ENCODE measurements at places on chromosomes 2 and 18. TPM values are rescaled to one million over a fixed set of nuclear protein-coding genes. Genes with fewer than 3 reads are reported as not detected.

- H3K27ac ChIP-seq, result no peak overlapping the region
- no peak for DNase-seq
- H3K36me3 ChIP-seq, result peaks cover 20% of the 10 kb centered on the region
- H3K4me1 ChIP-seq, result no peaks in the 10 kb centered on the region
- no peak overlapping the region for H3K4me3 ChIP-seq
These were observed 34.6 kb downstream of the IAH1 start for GRCh38 chr2:9508931-9509330.

- no peaks in the 10 kb centered on the region for H3K27me3 ChIP-seq
- DNase-seq, result no peak
These were observed 426.1 kb upstream of the FANCL start for GRCh38 chr2:58667137-58667774.

DNA sequence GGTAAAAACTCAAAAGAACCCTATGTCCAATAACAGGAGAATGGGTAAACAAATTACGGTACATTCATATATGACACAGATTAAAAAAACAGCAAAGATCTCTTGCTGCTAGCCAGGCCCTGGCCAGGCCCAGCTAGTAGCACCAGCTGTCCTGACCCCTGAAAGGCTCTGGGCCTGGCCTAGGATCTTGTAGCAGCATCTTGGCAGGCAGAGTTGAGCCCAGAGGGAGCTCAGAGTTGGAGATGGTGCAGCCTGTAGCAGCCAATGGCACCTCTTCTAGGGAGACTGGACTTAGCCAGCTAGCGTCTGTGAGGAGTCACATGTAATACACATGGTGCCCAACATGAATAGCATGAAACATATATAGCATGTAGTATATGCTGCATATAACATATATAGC is 69.1 kb downstream of the HS6ST1 start:
- H3K27me3 ChIP-seq, result no peaks in the 10 kb centered on the region
- H3K4me1 ChIP-seq, result no peaks in the 10 kb centered on the region
- no peak overlapping the region for H3K27ac ChIP-seq
- H3K4me3 ChIP-seq, result no peak overlapping the region

GRCh38 chr2:138504092-138504491 is 2.5 kb downstream of the SPOPL start:
- peaks cover 18% of the 10 kb centered on the region for H3K4me1 ChIP-seq
- no peaks in the 10 kb centered on the region for H3K27me3 ChIP-seq
- H3K36me3 ChIP-seq, result no peaks in the 10 kb centered on the region
- no peak for DNase-seq

DNA sequence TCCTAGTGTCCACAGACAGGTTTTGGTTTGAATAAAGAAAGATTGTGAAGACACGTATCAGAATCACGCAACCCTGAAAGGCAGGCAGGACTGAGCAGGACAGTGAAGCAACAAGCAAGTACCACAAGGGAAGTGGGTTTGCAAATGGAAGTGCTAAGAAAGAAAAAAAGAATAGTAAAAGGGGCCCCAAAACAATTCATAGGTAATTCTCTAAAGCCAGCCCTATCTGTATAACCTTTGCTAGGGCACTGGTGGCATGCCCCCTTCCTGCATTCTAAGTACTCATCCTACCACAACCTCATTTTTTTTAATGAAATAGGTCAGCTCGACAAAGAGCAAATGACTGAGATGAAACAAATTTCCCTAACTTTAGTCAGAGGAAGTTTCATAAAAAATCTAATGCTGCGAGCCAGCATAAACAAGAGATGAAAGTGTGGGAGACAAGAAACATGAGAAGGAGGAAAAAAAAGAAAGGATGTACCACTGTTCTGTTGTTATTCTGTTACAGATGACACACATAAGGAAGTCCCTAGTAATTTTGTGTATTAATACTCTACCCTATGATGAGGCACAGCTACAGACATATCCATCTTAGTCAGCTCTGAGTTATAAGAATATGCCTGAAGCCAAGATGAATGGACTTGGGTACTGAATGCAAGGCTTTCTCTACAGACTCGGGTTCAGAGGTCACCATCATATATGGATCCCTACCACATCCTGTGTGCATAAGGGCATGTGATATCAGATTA is 32.2 kb downstream of the IKZF2 start:
- H3K27me3 ChIP-seq, result no peaks in the 10 kb centered on the region
- no peaks in the 10 kb centered on the region for H3K36me3 ChIP-seq
- peaks cover 23% of the 10 kb centered on the region for H3K4me1 ChIP-seq
- peak overlapping the region; percentile 53 for H3K4me3 ChIP-seq

DNA sequence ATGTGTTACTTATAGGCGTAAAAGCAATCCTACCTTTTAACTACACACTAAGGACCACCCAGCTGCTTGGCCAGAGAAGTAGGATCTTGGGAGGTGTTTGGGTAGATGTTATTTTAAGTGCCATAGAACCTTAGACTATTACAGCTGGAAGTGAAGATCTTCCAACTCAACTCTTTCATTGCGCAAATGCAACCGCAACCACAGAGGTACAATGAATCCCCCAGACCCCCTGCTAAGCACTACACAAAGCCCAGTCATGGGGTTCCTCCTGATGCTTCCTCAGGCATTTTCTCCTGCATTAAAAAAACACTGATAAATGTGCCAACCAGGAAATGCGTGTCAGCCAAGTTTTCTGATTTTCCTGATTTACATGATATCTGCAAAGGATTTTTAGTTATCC is 246.0 kb downstream of the LRRTM1 start:
- no peaks in the 10 kb centered on the region for H3K4me1 ChIP-seq
- no peak overlapping the region for H3K27ac ChIP-seq
- no peaks in the 10 kb centered on the region for H3K36me3 ChIP-seq
- H3K27me3 ChIP-seq, result no peaks in the 10 kb centered on the region
- no peak overlapping the region for H3K4me3 ChIP-seq

Gene CYP27A1
- 0.61 TPM for total RNA-seq

Measured in GM12878 (cell line).